ENCODE measurements at places on chromosomes 2 and 18.

DNA sequence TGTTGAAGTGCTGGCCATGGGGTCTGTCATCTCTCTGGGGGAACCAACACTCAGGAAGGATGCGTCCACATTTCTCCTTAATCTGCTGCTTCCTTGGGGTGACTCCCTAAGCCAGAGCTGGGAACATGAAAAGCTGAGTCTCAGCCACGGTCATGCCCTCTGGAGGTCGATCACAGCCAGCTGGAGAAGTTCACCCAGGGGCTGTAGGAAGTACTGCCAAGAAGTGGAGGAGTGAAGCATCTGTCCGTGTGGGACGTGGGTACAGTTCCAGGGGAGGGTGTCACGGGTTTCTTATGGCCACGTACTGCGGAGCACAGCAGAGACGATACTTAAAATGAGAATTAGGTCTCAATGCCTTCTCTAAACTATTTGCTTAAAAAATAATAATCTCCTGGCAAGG, 42.4 kb upstream of the IGFBP2 start:
- DNase-seq: no peak

GRCh38 chr2:238651306-238652052, 196.4 kb upstream of the TWIST2 start:
- DNase-seq: no peak

GRCh38 chr18:41587976-41588375, 367.1 kb upstream of the PIK3C3 start:
- DNase-seq: no peak

DNA sequence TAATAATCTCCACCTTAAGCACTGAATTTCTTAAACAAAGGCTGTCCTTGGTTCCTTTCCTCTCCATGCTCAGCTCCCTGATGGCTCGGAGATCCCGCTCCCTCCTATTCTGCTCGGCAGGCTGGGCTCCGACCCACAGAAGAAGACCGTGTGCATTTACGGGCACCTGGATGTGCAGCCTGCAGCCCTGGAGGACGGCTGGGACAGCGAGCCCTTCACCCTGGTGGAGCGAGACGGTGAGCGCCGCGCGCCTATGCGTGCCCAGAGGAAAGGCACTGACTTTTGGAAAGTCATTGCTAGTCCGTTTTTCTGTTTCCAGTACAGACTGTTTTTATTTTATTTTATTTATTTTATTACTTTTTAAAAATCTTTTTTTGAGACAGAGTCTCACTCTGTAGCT, 9.6 kb downstream of the CNDP2 start:
- no peak for DNase-seq

GRCh38 chr2:199760574-199760973, 90.4 kb downstream of the FTCDNL1 start:
- no peak for DNase-seq

DNA sequence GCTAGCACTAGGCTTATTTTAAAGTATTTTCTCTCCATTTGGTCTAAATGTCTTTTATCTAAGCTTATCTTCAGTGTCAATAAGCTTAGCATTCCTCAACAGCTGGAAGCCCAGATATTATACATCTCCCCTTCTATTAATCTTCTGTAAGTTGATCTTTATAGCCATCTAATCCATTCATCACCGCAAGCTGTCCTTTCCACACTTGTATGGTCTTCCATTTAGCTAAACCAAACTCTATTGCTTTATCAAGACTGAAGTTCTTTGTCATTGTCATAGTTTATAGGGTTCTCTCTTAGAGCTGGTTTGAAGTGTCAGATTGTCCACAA, 101.3 kb upstream of the GPR45 start:
- no peak for DNase-seq

DNA sequence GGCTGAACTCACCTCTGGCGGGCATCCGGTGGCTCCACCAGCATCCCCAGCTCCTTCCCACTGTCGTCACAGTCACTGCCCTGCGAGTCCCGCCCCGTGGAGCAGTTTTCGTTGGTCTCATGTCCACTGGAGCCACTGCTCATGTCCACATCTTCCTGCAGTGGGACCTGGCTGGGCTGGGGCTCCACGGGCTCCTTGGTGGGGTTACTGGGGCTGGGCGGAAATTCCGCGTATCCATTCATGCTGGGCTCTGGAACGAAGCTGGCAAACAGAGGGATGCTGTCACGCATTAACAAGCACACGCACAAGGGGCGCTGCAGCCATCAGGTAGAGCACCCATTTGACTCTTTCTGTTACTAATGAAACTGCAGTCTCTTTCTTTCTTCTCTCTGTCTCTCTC, 10.7 kb downstream of the PER2 start:
- no peak for DNase-seq

- no peak for DNase-seq
Measured at GRCh38 chr2:61196671-61197070, 34.7 kb downstream of the C2orf74 start.

DNA sequence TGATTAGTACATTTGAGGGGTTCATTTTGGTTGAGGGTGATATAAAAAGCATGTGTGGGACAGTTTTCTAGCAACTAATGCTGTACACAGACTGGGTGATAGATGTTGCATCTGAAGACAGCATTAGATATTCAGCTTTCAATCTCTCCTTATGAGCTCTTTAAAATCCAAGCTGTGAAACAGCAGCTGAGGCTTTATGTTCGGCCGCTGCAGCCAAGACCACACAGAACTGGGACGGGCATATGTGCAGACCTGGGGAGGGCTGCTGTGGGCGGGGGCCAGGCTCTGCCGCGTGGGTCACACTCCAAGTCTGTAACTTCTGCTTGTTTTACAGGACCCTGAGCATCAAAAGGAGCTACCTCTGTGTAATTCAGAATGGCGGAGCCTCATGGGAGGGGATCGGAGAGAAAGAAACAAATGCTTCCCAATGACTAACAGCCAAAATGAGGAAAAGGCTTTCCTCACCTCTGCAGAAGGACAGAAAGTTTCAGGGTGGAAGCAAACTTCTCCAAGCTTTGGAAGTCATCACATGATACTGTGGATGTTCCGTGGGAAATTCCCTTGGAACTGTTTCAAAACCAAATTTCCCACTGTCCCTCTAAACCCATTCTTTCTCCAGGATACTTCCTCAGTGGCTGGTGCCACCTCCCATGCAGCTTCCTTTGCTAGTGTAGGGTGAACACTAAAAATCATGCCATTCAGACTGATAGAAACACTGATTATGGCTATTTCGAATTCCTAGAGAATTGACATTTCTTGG, 711.9 kb upstream of the ID2 start:
- no peak for DNase-seq

DNA sequence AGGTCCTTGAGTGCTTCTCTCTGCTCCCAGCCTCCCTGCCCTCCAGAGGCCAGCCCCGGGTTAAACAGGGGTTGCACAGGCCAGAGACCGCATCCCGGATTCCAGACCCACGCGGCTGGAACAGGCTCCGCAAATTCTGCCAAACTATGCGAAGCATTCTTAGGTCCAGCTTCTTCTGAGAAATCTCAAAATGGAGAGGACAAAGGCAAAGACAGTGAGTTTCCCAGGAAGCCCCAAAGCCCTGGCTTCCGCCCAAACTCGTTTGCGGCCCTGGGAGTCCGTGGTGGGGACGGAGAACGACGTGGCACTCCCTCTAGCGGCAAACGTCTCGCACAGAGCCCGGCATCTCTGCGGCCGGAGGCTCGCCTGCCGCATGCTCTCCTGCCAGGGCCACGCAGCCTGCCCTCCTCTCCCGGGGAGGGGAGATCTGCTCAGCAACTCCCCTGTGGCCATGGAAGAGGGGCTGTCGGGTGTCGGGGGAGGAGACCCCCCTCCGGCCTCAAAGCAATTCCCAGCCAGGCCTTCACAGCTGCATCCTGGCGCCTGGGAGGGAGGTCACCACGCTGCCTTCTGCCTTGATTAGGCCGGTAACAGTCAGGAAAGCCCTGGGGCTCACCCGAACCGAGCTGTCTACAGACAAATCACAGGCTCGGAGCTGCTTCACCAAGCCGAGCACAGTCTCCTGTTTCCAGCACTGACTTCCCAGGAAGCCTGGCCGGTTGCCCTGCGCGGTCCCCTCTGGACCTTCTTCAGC, 33.4 kb upstream of the KLHL29 start:
- DNase-seq: peak; percentile 46

DNA sequence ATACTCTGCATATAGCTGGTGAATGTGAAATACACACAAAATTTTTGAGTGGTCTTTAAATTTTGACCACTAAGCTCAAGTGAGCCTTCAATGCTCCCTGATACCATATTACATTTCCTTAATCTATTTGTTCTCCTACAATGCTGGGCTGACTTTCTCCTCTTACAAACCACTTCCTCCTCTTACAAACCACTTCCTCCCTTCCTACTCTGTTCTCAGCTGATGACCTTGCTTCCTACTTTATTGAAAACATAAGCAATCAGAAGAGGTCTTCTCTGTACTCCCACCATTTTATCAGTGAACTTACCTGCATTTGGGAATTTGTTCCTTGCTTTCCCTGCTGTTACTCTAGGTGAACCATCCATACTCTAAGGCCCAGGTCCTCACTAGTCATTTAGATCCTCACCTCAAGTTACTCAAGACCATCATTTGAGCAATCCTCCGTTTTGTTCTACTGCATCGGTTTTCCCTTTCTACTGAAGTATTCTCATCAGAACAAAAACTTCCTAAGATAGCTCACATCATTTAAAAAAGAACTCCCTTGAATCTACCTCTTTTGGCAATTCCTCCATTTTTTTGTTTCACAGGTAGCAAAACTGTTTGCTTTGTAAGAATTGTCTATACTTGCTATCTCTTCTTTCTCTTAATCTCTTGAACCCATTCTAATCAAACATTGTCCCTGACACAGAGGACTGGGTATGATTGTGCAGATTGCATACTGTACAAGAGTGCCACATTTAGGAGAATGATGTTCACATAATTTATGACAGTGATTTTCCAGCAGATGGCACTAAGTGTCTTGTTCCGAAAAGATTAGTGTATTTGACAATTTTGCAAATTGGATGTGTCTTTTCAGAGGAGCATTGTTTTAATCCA, 96.5 kb downstream of the EPB41L5 start:
- DNase-seq: no peak

- no peak for DNase-seq
Measured at GRCh38 chr18:77622009-77622692, 372.5 kb downstream of the GALR1 start.

DNA sequence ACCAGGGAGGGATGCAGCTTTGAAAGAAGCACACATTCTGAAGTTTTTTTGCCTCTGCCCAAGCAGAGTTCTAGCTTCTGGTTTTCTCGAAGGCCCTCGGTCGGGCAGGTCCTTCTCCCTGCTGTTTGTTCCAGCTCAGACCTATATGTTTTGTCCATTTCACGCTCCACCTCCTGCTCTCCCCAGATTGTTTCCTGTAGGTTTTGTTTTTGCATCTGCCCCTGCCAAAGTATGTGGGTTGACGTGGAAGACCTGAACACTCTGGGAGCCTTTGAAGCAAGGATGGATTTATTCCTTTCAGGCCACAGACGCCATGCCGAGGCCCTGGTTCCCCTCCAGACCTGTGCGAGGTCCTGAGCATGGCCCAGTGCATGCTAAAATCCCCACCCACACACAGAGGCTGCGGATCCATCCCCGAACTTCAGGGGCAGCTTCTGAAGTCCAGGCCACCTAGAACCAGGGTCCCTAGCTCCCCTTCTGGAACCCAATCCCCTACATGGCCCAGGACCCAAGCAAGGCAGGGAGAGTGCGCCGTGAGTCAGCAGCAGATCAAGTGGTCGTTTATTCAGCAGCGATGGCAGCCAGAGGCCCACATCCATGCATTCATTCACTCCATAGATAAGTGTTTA, 205.4 kb downstream of the KLHL29 start:
- no peak for DNase-seq

GRCh38 chr2:108629417-108629816, 89.9 kb upstream of the RANBP2 start:
- no peak for DNase-seq

GRCh38 chr2:106183101-106183696, 10.9 kb downstream of the UXS1 start:
- DNase-seq: no peak

- DNase-seq: peak; percentile 44
Measured at GRCh38 chr18:26655525-26656430, 107.4 kb upstream of the KCTD1 start.

- no peak for DNase-seq
Measured at GRCh38 chr2:176103742-176104315, 3.3 kb upstream of the HOXD11 start.

GRCh38 chr2:174180726-174181236, 67.6 kb downstream of the OLA1 start:
- DNase-seq: no peak

GRCh38 chr2:170405326-170405725, 227.4 kb downstream of the MYO3B start:
- DNase-seq: no peak

DNA sequence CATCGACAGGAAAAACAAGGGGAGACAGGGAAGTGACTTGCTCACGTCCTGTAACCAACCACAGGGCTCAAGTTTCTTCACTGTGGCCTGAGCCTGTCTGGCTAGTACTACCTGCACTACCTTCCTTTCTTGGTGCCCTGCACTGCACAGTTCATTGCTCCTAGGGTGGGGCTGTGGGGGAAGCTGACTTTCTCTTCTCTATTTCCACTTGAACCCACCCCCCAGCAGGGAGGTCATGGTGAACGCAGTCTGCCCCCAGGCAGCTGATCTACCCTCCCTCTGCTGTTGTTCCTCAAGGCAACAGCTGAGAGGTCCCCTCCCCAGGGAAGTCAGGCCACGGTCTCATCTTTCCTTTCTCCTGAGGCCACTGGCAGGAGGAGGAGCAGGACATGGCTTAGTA, 532.1 kb downstream of the SOX11 start:
- no peak for DNase-seq

DNA sequence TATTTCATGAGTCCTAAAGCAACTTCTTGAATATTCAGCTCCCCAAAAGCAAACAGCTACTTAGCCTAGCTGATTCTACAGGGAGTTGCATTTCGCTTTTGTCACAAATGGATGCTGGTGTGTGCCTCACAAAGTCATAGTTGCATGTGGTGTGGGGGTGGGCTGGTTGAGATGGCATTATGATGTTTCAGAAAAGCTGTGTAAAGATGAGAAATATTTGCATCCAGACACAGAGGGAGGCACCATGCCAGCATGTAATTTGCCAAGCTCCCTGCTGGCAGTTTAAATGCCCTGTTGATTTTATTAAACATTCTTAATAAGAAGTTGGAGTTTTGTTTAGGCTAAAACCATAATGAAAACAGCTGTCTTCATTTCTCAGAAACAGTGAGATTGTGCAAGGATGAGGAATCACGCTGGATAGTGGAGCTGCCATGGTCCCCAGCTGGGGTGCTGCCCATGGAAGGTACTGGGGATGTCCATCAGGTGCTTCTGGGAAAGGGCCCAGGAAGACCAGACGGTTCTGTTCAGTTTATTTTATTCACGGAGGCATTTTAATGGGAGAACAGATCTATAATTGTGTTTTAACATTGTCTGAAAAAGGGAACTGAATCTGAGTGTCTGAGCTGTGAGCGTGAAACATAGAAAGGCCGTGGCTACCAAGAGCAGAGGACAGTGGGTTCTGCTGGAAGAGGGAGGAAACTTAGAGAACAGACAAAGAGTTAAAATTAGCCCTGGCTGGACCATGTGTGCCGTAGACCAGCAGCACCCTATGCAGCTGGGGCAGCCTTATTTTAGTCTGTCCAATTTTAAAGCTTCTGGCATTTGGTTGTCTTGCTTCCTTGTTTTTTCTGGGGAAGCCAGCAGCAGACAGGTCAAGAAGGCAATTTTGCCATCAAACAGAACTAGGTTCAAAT, 177.1 kb downstream of the FAM210A start:
- no peak for DNase-seq

- no peak for DNase-seq
Measured at GRCh38 chr18:67862069-67862468, 345.5 kb upstream of the DSEL start.
